ENCODE measurements at places on chromosomes 3 and 15. TPM values are rescaled to one million over a fixed set of nuclear protein-coding genes. Genes with fewer than 3 reads are reported as not detected.

The GOLGA8H gene
- total RNA-seq = under 0.01 TPM

The EXD1 gene
- not detected for total RNA-seq

The ALS2CL gene
- total RNA-seq = 1.1 TPM

The GOLGA6B gene
- total RNA-seq = not detected

The KCNMB2 gene
- 1.1 TPM for total RNA-seq

The FANCD2OS gene
- not detected for total RNA-seq

The RASL12 gene
- 0.36 TPM for total RNA-seq

The PDIA5 gene
- total RNA-seq = 54.5 TPM

The FBXW12 gene
- not detected for total RNA-seq

The GOLGA8O gene
- 1.1 TPM for total RNA-seq

The OSBPL10 gene
- 25.0 TPM for total RNA-seq

The ANKRD34C gene
- total RNA-seq = not detected

The GPR62 gene
- total RNA-seq = not detected

DNA sequence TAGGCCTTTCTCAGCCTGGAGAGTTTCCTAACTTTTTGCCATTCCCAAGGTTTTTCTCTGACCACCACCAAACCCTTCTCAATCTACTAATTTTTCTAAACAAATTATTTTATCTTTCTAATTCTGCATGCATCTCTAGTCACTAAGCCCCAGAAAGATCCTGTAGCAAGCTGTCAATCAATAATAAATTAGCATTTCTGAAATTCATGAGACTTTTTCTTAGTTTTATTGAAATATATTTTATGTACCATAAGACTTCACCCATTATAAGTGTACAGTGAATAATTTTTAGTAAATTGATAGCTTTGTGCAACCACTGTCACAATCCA is 22.4 kb upstream of the AP4E1 start:
- no peak overlapping the region for H3K4me3 ChIP-seq
- no peaks in the 10 kb centered on the region for H3K27me3 ChIP-seq
- H3K27ac ChIP-seq = peak overlapping the region; percentile 69

GRCh38 chr15:89002281-89002761 is 85.9 kb upstream of the ABHD2 start:
- H3K27ac ChIP-seq = peak overlapping the region; percentile 36
- H3K27me3 ChIP-seq = no peaks in the 10 kb centered on the region
- H3K4me1 ChIP-seq = peaks cover 17% of the 10 kb centered on the region
- no peak overlapping the region for H3K4me3 ChIP-seq

GRCh38 chr3:194032828-194033435 is 103.0 kb upstream of the HES1 start:
- H3K27me3 ChIP-seq = peaks cover 19% of the 10 kb centered on the region
- H3K4me1 ChIP-seq = no peaks in the 10 kb centered on the region
- H3K36me3 ChIP-seq = no peaks in the 10 kb centered on the region
- H3K27ac ChIP-seq = no peak overlapping the region
- DNase-seq = no peak

GRCh38 chr3:124373524-124373923 is 356.7 kb upstream of the UMPS start:
- no peak overlapping the region for H3K4me3 ChIP-seq
- no peak overlapping the region for H3K27ac ChIP-seq
- peaks cover 22% of the 10 kb centered on the region for H3K27me3 ChIP-seq
- DNase-seq = no peak

GRCh38 chr15:71313806-71314205 is 198.5 kb downstream of the THSD4 start:
- H3K4me3 ChIP-seq = no peak overlapping the region
- H3K36me3 ChIP-seq = no peaks in the 10 kb centered on the region
- no peaks in the 10 kb centered on the region for H3K27me3 ChIP-seq
- no peak for DNase-seq

- no peaks in the 10 kb centered on the region for H3K36me3 ChIP-seq
- peaks cover 22% of the 10 kb centered on the region for H3K4me1 ChIP-seq
- H3K4me3 ChIP-seq = no peak overlapping the region
- peak overlapping the region; percentile 90 for H3K27ac ChIP-seq
- H3K27me3 ChIP-seq = no peaks in the 10 kb centered on the region
Measured at GRCh38 chr3:117692416-117692995, 982.9 kb downstream of the TUSC7 start.

DNA sequence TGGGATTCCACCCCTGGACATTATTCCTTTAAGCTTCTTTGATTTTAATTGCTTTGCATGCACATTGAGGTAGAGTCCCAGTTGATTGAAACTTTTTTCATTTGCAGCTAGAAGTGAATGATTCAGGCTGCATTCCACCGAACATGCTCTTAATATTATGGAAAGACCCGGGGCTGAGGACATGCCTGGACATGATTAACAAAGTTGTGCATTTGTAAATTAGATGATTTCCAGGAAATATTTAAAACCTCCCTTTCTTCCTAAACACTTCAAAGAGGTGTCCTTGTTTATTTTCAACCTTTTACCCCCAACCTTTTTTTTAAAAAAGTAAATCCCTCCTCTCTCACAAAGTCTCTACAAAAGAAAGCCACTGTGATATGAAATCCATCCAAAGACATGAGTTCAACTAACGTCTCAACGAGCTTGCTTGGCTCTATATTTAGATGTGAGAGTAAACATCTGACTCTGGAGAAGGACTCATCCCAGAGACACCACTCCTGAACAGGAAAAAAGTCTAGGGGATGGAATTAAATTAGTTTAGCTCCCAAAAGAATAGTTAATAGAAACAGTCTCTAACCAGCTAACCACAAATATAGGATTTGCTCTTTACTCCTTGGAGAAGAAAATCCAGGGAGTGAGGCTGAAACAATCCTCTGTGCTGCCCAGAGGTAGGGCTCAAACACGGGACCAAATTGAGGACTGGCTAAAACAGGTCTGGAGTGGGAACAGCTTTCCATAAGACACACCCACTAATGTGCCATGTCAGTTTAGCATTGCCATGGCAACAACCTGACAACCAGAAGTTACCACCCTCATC is 83.1 kb downstream of the XXYLT1 start:
- H3K4me3 ChIP-seq = no peak overlapping the region
- H3K36me3 ChIP-seq = no peaks in the 10 kb centered on the region
- peaks cover 22% of the 10 kb centered on the region for H3K4me1 ChIP-seq
- DNase-seq = no peak
- H3K27me3 ChIP-seq = no peaks in the 10 kb centered on the region

DNA sequence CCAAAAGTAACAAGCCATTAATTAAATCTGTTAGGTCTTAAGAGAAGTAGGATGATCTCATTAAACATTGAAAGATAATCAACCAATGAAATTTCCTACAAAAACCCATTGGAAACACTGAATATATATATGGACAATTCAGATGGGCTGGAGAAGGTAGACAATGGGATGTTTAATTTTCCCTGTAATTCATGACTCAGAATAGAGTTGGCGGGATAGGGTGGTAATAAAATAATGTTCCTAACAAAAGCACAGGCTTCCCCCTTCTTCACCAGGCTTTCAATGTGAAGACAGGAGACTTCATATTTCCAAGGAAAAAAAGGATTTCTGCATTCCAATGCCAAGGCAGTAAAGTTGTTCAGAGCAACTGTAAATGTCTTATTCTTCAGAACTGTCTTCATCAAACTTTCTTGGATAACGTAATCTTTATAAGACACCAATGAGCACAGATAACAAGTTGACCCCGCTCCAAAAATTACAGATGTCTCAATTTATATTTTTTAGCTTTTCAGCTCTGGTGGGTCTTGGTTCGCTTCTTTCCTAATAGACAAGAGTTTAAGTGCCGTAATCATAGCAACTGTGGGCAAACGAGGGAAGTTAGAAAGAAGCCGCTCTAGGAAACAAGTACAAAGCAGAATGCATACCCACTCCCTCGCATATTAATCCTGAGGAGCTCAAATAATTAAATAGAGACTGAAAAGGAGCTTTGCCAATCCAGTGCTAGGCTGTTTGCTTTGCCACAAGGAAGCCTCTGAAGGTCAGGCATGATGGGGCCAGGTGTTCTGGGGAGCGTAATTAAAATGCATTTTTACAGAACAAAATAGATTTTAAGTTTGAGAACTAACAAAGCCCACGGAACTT is 377.0 kb downstream of the FOXP1 start:
- no peak overlapping the region for H3K4me3 ChIP-seq
- peaks cover 27% of the 10 kb centered on the region for H3K4me1 ChIP-seq
- DNase-seq = no peak
- H3K36me3 ChIP-seq = no peaks in the 10 kb centered on the region
- no peak overlapping the region for H3K27ac ChIP-seq

DNA sequence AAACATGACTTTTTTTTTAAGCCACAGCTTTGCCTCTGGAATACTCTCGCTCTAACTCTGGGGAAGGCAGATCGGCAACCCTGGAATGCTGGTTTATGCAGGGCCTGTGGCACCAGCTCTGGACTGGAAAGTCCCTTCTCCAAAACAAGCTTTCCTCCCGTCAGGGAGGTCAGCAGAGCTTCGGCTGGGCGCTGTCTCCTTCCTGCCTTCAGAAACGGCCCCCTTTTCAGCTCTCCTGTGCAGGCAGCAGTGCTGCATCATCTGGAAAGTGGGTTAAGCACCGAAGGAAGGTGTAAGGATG is 42.7 kb upstream of the SKOR1 start:
- H3K4me3 ChIP-seq = no peak overlapping the region
- H3K4me1 ChIP-seq = no peaks in the 10 kb centered on the region
- H3K27me3 ChIP-seq = no peaks in the 10 kb centered on the region
- no peak for DNase-seq

- no peak for DNase-seq
- no peaks in the 10 kb centered on the region for H3K27me3 ChIP-seq
- peaks cover 31% of the 10 kb centered on the region for H3K4me1 ChIP-seq
- H3K4me3 ChIP-seq = no peak overlapping the region
Measured at GRCh38 chr3:159773706-159774105, 214.9 kb upstream of the IL12A start.

DNA sequence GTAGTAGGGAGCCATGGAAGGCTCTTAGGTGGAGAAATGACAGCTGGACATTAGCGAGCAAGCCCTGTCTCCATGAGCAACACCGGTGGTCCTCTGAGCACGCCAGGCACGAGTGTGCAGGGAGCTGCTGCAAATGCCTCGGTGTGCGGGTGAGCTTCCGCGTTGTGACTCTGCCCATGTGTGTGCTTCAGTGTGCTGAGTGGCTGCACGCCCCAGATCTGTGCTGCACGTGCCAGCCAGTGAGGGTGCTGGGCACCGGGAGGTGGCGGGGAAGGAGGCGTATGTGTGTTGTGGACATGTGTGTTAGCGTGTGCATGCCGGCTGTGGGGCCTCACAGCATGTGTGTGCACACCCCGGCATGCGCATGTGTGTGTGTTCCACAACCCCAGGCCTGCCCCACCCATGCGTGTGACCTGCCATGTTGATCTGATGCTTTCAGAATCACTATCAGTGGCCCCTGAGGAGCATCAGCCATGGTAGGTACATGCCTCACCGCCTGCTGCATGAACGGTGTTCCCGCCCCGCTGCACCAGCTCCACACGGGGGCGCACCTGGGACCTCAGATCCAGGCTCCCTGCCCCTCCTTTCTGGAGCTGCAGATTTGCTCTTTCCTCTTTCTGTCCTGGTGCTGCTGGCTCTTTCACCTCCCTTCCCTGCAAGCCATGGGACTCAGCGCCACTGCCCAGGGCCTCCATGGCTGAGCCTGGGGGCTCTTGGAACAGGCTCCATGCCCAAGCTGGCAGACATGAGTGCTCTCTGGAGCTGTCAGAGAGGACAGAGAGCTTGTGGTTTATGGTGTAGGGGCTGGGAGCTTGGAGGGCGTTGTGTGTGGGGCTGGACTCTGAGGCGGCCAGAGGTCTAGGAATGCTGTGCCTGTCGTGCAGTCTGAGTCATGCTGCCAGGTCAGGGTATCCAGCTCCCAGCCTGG is 169.4 kb downstream of the TBC1D2B start:
- no peak overlapping the region for H3K27ac ChIP-seq
- peaks cover 2% of the 10 kb centered on the region for H3K27me3 ChIP-seq
- no peak overlapping the region for H3K4me3 ChIP-seq
- peak; percentile 88 for DNase-seq

DNA sequence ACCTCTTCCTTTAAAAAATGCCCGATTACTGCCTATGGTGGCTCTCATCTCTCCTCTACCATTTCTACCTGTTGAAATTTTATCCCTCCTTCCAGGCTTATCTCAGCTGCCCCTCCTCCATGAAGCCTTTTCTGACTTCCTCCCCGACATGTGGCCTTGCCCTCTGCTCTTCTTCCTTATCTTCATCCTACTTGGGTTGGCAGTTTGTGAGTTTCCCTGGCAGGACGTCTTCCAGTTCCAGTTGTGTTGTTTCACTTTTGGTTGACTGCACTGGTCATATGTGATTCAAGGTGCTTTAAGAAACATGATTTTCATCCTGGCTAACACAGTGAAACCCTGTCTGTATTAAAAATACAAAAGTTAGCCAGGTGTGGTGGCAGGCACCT is 4.4 kb downstream of the DLL4 start:
- H3K4me3 ChIP-seq = no peak overlapping the region
- peaks cover 27% of the 10 kb centered on the region for H3K4me1 ChIP-seq
- H3K36me3 ChIP-seq = no peaks in the 10 kb centered on the region
- H3K27ac ChIP-seq = no peak overlapping the region

DNA sequence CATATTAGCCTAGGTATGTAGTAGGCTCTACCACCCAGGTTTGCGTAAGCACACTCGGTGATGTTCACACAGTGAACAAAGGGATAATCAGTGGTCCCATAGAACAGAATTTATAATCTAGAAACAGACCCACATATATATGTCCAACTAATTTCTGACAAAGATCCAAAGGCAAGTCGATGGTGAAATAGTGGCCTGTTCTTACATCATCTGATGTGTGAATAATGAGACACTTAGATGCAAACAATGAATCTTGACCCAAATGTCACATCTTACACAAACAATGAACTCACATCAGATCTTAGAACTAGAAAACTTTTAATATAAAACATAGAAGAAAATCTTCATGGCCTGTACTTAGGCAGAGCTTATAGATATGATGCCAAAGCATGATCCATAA is 17.6 kb upstream of the TM2D3 start:
- H3K27ac ChIP-seq = no peak overlapping the region
- no peak overlapping the region for H3K4me3 ChIP-seq
- peaks cover 11% of the 10 kb centered on the region for H3K36me3 ChIP-seq
- peak; percentile 39 for DNase-seq
- peaks cover 1% of the 10 kb centered on the region for H3K4me1 ChIP-seq

DNA sequence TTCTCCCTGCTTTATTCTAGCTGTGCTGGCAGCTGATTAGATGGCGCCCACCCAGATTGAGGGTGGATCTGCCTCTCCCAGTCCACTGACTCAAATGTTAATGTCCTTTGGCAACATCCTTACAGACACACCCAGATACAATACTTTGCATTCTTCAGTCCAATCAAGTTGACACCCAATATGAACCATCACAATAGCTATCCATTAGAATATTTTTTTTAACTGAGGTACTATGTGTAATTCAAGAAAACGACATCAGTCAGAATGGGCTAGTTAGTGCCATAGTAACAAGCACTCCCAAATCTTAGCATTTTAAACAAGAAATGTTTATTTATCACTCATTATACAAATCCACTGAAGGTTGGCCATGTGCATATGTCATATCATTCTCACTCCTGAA is 723.1 kb downstream of the NR2F2 start:
- no peak overlapping the region for H3K4me3 ChIP-seq
- no peak overlapping the region for H3K27ac ChIP-seq
- no peaks in the 10 kb centered on the region for H3K27me3 ChIP-seq
- DNase-seq = no peak
- H3K4me1 ChIP-seq = no peaks in the 10 kb centered on the region
- no peaks in the 10 kb centered on the region for H3K36me3 ChIP-seq

- peaks cover 21% of the 10 kb centered on the region for H3K4me1 ChIP-seq
- no peak overlapping the region for H3K27ac ChIP-seq
- peaks cover 21% of the 10 kb centered on the region for H3K36me3 ChIP-seq
- H3K4me3 ChIP-seq = no peak overlapping the region
- H3K27me3 ChIP-seq = no peaks in the 10 kb centered on the region
Measured at GRCh38 chr15:49452595-49452994, 29.6 kb downstream of the FGF7 start.
